Hematopoietic multipotent progenitor cell treated with erythropoietin and hydrocortisone succinate and interleukin-3 and kit ligand, for 6 days (in vitro differentiated cells): ENCODE measurements at places on chromosomes 11 and 22.

DNA sequence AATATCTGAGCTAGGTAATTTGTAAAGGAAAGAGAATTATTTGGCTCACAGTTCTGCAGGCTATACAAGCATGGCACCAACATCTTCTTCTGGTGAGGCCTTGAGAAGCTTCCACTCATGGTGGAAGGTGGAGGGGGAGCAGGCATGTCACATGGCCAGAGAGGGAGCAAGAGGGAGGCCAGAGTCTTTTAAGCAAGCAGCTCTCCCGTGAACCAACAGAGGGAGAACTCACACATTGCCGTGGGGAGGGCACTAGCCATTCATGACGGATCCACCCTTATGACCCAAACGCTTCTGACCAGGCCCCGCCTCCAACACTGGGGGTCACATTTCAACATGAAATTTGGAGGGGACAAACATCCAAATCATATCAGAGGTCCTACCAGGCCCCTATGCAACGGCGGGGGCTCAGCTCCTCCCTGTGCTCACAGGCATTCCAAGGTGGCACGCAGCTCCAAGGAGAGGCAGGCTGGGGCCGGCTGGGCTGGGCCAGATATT, 4.6 kb downstream of the C11orf96 start:
- DNase-seq: peak; percentile 72

DNA sequence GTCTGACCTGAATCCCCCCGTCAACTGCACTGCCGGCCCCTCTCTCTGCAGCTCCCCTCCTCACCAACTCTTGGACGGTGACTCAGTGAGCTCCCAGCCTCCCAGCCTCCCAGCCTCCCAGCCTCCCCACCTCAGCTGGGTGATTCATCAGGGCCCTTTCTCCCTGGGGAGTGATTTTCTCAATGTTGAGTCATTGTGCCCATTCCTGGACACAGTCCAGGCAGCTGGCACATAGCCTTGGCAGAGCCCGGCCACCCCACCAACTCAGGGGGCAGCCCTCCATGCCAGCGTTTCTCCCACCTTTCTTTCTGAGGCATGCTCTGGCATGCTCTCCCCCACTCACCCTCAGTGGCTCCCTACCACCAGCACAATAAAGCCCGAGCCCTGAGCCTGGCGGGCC, 30.7 kb downstream of the PDE2A start:
- no peak for DNase-seq

- DNase-seq: no peak
These were observed 42.8 kb downstream of the PIWIL3 start for GRCh38 chr22:24731761-24732160.

DNA sequence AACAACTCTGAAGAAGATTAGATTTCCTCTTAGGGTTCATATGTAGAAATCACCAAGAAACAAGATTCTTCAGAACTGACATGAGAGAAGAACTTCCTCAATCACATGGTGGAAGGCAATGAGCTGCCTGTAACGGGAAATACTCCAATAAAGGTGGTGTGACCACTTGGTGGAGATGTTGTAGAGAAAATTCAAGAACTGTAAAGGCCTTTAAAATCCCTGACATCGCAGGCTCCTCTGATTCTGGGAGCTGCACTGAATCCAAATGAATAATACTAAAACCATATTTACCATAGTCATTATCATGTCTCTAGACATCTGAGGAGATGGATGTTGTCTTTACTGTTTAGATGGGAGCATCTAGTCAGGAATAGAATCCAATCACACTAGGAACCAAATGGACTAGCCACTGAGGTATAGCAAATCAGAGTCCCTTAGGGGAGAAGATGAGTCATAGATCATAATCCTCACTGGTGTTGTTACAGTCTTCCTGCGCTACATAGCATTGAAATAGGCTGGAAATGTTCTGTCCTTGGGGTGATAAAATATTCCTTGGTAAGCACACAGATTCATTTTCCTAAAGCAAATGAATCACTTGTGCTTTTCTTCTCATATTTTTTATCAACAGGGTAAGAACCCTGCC, 321.6 kb upstream of the TENM4 start:
- no peak for DNase-seq

DNA sequence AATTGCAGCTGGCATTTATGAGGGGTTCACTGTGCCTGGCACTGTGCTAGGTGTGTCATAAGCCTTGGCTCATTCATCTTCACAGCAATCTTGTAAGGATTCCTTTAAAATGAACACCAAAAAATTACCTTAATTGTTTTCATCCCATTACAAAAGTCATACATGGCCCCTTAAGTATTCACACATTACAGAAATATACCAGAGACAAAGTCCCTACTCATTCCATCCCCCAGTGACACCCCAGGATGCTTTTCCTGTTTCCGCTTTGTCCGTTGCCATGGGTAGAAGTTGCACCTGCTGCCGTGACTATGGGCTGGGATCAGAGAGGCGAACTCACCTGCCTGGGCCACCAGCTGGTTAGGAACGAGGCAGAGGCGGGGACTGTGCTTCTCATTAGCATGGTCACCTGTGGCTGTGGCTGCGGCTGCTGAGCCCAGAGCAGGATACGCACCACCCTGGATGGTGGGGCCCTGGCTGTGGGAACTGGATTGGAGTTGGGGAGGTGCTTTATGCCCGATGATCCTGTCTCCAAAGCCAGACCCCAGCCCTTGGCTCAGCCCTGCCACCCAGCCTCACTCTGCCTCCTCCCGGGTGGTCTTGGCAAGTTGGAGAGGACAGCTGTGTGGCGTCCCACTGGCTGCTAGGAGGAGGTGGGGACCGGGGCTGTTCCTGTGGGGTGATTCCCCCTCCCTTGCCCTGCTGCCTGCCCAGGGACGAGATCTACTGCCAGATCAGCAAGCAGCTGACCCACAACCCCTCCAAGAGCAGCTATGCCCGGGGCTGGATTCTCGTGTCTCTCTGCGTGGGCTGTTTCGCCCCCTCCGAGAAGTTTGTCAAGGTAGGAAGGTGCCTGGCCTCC, 60.8 kb downstream of the MYO7A start:
- no peak for DNase-seq

DNA sequence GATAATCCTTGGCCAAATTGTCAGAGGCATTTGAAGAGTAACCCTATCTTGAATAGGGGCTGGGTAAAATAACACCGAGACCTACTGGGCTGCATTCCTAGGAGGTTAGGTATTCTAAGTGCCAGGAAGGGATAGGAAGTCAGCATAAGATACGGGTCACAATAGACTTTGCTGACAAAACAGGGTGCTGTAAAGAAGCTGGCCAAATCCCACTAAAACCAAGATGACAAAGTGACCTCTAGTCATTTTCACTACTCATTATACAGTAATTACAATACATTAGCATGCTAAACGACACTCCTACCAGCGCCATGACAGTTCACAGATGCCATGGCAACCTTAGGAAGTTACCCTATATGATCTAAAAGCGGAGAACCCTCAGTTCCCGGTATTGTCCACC, 964 bp upstream of the REXO2 start:
- DNase-seq: no peak

DNA sequence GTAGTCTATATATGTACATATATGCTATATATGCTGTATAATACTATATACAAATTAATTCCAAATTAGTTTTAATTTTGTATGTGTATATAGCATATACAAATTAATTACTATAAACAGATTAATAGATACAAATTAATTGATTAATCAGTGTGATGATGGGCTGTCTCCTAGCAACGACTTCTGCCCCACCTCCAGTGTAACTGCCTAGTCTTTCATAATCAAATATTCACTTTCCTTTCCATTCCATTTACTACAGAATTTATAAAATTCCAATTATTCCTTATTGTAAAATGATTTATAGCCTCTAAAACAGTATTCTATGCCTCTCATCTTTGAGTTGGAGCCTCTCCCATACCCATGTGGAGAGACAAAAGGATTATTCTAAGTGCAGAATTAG, 976 bp downstream of the HBD start:
- no peak for DNase-seq

DNA sequence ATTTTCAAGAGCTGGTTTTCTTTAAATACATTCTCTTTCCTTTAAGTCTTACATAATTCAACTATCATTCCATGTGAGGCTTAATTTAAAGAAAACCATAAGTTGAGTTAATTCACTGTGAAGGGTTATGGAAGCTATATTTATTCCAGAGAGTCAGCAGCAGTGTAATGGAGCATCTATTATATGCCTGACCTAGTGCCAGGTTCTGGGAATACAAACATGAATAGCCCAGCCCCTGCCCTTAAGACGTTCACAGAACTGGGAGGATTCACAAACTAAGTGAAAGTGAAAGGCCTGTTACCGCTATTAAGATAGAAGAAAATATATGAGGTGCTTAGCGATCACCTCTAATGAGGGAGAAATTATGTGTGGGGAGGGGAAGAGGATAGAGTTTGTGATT, 408.9 kb upstream of the CCDC90B start:
- DNase-seq: no peak

- peak; percentile 72 for DNase-seq
These were observed 33.7 kb upstream of the SLC17A6 start for GRCh38 chr11:22304337-22304961.

- no peak for DNase-seq
These were observed 176.2 kb downstream of the SBF2 start for GRCh38 chr11:10117709-10118351.

DNA sequence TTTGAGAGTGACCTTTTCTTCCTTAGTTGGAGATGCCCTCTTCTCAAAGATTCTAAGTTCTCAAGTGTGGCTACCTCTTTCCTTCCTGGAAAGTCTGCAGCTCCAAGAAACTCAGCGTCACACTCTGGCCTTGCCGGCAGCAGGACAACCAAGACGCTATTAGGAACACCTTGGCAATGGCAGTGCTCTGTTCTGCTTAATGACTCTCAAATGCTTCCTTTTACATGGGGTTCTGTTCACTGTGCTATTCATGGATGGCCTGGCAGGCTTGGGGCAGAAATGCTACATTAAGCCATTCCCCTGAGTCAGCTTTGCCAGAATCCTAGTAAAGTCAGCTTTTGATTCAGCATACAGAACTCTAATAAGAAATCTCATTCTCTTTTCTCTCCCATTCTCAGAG, 25.9 kb downstream of the LARGE2 start:
- DNase-seq: no peak

GRCh38 chr11:130212431-130212961, 52.9 kb downstream of the ST14 start:
- no peak for DNase-seq

GRCh38 chr22:32313532-32313931, 44.1 kb upstream of the RFPL3 start:
- no peak for DNase-seq

DNA sequence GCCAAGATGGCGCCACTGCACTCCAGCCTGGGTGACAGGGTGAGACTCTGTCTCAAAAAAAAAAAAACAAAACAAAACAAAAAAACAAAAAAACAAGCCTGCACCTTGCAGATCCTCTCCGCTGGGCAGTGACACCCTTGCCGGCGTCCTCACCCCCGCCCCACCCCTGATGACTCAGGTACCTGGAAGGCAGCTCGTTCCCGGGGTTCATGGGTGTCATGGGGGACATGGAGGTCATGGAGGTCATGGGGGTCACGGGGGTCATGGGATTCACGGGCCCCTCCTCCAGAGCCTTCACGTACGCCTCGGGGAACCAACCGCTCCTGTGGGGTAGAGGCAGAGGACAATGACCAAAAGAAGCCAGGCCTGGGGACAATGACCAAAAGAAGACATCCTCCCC, 3.0 kb upstream of the SLC16A8 start:
- DNase-seq: no peak

- DNase-seq: no peak
These were observed 263.8 kb downstream of the LUZP2 start for GRCh38 chr11:24760681-24761080.

DNA sequence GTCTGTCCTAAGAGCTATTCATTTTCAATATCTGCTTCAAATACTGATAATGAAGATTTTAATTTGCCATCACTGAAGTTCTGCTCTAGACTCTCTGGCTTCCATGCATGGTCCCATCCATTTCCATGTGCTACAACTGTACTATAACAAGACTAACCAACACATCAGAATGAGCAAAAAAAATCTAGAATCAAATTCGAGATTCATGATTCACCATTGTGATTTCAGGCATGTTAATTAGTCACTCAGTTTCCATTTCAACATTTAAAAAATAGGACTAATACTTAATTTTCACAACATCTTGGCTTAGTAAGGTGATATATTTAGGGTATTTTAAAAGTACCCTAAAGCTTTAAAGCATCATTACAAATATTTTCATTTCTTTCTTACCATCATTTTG, 22.8 kb downstream of the PICALM start:
- no peak for DNase-seq

GRCh38 chr11:69310934-69311766, 17.2 kb downstream of the MYEOV start:
- DNase-seq: no peak

DNA sequence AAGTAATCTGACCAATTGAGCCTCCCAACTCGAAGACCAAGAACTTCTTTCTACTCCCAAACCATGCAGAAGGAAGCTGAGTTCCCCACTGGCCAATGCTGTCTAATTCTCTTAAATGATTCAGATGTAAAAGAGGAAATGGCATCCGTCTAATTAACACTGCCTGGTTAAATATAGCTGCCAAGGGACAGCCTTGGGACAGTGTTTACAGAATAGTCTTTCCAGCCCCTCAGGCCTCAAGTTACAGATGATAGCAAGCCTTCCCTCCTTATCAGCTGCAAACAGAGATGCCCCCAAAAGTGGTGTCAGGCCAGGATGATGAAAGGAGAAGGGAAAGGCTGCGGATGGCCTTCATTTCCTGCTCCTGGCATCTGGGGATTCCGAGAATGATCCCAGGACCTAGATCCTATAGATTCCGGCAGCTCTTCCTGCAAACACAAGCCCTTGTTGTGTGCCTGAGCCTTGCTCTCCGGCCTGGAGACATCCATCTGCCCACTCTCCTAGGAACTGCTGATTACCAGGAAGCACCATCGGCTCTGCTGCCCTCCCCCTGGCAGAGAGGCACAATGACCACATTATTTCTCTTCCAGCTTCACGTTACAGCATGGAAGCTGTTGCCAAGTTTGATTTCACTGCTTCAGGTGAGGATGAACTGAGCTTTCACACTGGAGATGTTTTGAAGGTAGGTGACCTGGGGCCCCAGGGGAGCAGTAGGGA, 13.5 kb upstream of the TMA7B start:
- peak; percentile 93 for DNase-seq

GRCh38 chr11:86608251-86608799, 64.1 kb downstream of the ME3 start:
- DNase-seq: peak; percentile 88

GRCh38 chr22:48665311-48665995, 1162.2 kb downstream of the BRD1 start:
- DNase-seq: no peak

- peak; percentile 74 for DNase-seq
These were observed 1558.6 kb upstream of the RAG2 start for GRCh38 chr11:38156495-38157146.

- peak; percentile 88 for DNase-seq
These were observed 14.8 kb upstream of the RPS3 start for GRCh38 chr11:75384438-75385080.

GRCh38 chr11:33063326-33063881, 24.0 kb downstream of the TCP11L1 start:
- peak; percentile 46 for DNase-seq

GRCh38 chr22:50027639-50028537, 15.3 kb upstream of the IL17REL start:
- peak; percentile 36 for DNase-seq
